ENCODE measurements at places on chromosomes 7 and 10.

GRCh38 chr10:1232164-1232911 is 176.2 kb downstream of the WDR37 start:
- DNase-seq, result no peak

- DNase-seq, result no peak
These were observed at the start of gene HTRA1 for GRCh38 chr10:122461367-122461728. Gene HTRA1 (plus strand): TSS chr10:122461553. CDS start chr10:122461653, 100 bp downstream.

DNA sequence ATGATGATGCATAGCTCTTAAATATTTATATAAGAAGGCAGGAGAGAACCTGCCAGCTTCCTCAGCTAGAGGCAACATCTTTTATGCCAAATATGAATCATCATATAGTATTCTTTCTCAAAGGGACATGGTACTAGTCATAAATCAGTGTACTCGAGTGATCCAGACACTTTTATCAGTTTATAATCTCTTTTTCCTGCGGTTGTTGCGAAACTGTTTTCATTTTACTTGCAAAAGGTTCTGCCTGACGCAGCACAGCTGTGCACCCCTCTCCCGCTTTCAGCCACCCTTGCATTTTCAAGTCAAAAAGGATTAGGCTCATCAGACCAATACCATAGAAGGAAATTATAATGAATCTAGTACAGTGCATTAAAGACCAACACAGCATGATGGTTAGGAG is 332.3 kb upstream of the PRKCQ start:
- no peak for DNase-seq

- no peak for DNase-seq
These were observed 292.4 kb upstream of the MYO3A start for GRCh38 chr10:25641595-25641994.

GRCh38 chr7:158031867-158032308 is 555.7 kb downstream of the PTPRN2 start:
- DNase-seq, result no peak

DNA sequence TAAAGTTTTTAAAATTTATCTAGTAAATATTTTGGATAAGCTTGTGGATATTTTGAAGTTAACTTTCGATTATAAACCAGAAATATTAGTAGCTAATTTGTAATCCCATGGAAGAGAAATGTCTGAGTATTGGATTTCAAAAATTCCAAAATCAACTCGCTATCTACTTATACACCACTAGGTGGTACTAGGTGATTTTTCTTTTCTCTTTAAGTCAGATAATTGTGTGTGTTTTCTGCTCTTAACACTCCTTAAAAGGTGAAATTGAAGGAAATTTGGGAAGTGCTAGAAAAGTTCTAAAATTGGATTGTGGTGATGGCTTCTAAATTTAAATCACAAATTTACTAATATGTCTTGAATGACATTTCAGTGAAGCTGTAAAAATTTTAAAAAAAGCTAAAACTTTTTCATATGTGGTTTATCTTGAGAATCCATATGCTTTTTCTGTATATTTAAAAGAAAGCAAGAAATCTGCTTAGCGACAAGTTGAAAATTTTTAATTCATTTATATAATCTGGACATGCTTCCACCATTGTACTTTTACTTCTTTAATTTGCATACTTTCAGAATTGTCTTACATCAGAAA is 90.2 kb downstream of the IPMK start:
- DNase-seq, result peak; percentile 16

- no peak for DNase-seq
These were observed 154.5 kb downstream of the SLC25A13 start for GRCh38 chr7:96167424-96167823.

- DNase-seq, result no peak
These were observed 254.3 kb upstream of the CACNA2D1 start for GRCh38 chr7:82697897-82698296.

- DNase-seq, result no peak
These were observed 24.6 kb upstream of the AKR1B10 start for GRCh38 chr7:134502463-134503371.

DNA sequence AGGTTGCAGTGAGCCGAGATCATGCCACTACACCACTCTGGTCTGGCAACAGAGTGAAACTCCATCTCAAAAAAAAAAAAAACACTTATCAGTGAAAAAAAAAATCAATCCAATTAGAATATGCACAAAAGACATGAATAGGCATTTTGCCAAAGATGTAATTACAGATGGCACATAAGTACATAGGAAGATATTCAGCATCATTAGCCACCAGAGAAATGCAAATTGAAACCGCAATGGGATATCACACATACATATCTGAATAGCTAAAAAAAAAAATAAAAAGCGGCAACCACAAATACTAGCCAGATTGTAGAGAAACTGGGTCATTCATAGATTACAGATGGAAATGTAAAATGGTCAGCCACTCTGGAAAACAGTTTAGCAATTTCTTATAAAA is 1310.8 kb downstream of the XPNPEP1 start:
- DNase-seq, result no peak

DNA sequence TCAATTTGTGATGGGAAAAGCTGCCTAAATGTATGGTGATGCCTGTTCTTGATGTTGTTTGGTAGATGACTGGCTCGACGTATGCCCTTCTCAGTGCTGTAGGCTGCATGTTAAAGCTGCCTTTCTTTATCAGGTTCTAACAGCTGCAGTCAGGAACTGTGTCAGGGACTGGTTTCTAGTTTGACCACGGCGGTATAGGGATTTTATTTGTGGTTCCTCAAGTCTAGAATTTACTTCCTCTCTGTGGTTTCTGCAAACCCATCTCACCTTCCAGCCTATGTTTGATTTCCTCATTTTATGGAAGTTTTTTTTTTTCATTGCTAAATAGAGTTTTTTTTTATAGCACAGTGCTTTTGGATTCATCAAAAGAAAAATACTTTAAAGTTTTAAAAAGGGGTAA is 26.5 kb downstream of the LMTK2 start:
- peak; percentile 47 for DNase-seq

- no peak for DNase-seq
These were observed 1.9 kb downstream of the NKX1-2 start for GRCh38 chr10:124447751-124448466.

GRCh38 chr7:27693794-27694193 is 31.1 kb upstream of the HIBADH start:
- DNase-seq, result no peak

DNA sequence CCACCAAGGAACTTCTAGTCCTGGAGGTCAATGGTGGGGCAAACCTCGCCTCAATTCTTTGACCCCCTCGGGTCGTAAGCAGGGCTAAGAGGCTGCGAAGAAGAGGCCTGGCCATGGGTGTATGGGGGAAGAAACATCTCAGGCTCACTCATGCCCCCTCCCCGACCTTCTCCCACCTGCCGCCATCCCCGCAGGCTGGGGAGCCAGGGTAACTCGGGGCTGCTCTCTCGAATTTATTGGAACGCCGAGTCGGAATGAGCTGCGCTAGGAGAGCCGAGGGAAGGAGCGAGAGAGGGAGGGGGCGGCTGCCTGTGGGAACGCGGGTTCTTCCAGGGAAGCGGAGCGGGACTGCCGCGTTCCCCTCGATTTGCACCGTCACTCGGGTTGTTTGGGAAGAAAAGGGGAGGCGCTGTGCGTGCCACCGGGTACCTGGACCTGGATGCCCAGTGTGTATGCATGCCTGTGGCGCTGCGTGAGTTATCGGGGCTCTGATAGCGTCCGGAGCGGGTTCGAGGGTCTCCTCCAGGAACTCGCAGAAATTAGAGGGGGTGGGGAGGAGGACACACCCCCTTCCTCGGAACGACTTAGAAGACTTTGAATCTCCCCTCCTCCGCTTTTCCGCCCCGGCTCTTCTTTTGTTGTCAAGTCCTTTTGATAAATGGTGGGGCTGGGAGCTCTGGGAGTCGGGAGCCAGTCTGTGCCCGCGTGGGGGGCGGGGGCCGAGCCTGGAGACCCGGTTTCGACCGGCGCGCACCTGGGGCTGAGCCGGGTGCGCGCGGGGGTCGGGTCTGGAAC is 1.8 kb upstream of the ZNF503 start:
- no peak for DNase-seq

- no peak for DNase-seq
These were observed 54.6 kb downstream of the CSGALNACT2 start for GRCh38 chr10:43192884-43193283.

DNA sequence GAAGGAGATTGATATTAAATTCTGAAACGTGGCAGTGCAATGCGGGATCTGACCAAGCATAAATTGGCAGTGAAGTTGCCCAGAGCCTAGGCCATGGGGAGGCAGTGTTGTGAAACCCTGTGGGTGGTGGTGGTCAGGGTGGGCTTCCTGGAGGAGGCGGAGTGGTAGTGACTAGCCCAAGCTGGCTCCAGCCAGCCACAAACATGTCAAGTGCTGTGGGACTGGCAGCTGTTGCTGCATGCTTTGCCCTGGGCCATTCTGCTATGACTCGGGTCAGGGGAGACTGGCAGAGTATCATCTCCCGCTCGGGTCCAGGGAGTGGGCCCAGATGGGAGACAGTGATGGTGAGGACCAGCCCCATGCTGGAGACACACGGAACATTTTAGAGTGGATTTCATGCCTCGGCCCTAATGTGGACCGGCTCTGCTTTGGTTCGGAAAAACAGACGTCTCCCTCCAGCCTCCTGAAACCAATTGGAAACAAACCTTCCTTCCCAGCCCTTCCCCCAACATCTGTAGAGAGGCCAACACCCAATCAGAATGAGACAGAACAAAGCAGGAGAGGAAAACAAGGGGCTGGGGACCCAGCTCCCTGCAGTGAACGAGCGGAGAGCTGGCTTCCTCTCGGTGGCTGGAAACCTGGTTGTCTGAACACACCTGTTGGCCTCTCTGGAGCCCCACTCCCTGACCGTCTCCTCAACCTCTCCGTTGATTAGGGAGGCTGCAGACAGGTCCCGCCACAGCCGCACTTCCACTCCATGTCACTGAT is 58.2 kb downstream of the TMEM270 start:
- DNase-seq, result no peak

DNA sequence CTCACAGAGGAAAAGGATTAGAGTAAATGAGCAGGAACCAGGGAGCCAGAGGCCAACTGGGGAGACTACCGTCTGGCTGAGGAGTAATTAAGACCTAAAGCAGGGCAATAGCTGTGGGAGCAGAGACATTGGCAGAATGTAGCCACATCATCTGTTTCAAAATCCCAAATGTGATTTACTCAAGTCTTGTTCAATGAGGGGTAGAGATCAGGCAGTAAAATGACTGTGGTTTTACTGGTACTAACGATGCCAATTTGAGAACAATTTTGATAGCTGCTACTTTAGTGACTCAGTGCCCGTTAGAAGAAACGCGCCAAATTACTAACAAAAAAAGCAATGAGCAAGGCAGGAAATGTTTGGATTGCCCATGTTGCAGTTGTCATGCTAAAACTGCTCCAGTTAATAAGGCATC is 12.7 kb upstream of the MIOS start:
- DNase-seq, result no peak

DNA sequence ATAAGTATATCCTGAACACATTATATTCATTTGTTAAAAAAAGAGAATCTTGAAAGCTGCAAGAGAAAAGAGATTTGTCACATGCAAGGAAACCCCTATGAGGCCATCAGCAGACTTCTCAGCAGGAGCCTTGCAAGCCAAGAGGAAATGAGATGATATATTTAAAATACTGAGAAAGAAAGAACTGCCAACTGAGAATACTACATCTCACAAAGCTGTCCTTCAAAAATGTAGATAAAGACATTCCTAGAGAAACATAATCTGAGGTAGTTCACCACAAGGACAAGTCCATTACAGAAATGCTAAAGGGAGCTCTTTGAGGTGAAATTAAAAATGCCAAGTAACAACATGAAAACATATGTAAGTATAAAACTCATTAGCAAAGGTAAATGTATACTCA is 224.4 kb upstream of the MBL2 start:
- no peak for DNase-seq

- DNase-seq, result no peak
These were observed 339.7 kb downstream of the HGF start for GRCh38 chr7:81430150-81430549.

DNA sequence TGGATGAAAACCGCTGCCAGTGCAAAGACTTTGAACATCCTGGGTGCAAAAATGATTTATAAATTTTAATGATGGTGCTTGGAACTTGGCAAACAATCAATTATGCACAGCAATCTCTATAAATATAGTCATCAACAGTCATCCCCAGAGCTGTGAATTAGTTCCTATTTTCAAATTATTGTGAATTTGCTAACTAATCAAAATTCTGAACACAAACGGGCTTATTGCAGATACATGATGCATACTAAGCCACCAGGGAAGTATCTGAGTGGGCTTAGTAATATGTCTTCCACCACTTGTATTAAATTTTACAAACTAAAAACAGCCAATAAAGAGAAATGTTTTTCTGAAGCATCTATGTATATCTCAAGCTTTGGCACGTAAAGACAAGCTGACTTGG is 165.2 kb downstream of the CALCR start:
- DNase-seq, result no peak

GRCh38 chr10:44715136-44715535 is 196.0 kb upstream of the TMEM72 start:
- no peak for DNase-seq

DNA sequence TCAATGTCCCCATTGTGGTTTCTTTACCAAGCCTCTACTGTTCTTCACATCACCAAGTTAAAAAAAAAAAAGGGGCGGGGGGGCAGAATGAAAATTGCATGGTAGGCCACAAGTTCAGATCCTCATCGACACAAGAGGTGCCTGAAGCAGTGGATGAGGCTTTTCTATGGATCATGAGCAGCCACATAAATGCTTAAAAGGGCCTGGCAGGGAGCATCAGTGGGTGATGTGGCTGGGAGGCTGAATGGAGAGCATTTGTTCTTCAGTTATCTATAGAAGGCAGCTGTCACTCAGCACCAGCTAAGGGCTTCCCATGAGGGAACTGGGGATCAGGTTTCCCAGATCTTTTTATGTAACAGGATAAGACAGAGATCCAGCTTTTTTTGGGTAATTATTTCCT is 117.9 kb downstream of the CFTR start:
- DNase-seq, result no peak

GRCh38 chr7:149261316-149261828 is 624 bp upstream of the ZNF783 start:
- DNase-seq, result no peak

GRCh38 chr10:35097510-35097909 is 7.4 kb upstream of the CUL2 start:
- no peak for DNase-seq

GRCh38 chr10:76255241-76255640 is 823.8 kb downstream of the LRMDA start:
- DNase-seq, result no peak

DNA sequence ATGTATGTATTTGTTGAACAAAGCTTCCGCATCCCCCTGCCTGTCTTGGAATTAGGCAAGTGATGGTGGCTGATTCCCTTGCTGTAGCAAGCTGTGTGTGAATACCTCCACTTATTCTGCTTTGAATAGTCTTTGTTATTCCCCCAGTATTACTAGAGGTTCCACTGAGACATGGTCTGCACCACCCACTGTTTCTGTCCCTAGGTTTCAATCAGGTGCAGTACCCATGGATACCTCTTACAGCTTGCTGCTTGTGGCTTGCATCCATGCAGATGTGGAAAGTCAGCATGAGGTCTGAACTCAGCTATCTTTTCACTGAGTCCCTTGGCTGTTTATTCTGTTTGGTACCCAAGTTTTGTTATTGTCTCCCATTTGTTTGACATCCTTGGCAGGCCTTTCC is 447.4 kb downstream of the GRM8 start:
- DNase-seq, result no peak

DNA sequence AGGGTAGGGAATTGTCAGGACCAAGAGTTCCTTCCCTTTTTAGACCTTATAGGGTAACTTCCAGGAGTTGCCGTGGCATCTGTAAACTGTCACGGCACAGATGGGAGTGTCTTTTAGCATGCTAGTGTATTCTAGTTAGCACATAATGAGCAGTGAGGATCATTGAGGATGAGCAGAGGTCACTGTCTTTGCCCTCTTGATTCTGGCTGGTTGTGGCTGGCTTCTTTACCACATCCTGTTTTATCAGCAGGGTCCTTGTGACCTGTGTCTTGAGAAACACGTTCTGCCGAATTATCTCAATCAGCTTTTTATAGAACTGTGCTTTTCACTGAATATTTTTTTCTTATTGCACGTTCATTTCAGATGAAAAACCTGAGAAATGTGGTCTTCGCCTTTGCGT is 41.5 kb downstream of the MINPP1 start:
- DNase-seq, result no peak
